Activated CD8-positive, alpha-beta memory T cell treated with anti-CD3 and anti-CD28 coated beads, Interleukin-2, amount 50 U/mL, for 48 hours (primary cell): ENCODE measurements at places on chromosomes 5 and 9.

DNA sequence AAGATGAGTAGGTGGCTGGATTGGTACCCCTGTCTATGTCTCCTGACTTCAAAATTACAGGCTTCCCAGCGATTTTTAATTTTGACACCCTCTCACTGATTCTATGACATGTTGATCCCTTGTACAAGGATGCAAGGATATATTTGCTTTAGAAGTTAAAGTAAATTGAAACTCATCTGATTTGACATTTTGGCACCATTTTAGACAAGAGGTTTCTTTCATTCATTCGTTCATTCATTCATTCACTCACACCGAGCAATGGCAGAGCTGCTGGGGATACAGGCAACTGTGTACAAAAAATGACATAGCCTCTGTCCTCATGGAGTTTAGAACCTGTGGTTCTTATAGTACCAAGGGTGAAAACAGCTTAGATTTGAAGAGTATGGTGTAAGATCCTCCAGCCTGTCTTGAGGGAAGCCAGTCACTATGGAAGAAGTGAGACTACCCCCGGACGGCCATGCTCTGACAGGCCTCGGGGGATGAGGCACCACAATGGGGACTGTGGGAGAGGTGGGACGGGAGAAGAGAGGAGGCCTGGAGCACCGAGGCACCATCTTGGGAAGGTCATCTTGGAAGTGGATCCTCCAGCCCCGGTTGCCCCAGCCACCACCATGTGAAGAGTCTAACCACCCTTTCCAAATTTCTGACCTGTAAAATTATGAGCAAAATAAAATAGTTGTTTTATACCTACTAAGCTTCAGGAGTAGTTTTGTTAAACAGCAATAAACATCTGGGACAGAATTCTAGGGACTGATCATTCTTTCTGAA is 16.2 kb downstream of the STC2 start:
- DNase-seq, result no peak

GRCh38 chr5:144844086-144844485 is 673.4 kb downstream of the KCTD16 start:
- no peak for DNase-seq

DNA sequence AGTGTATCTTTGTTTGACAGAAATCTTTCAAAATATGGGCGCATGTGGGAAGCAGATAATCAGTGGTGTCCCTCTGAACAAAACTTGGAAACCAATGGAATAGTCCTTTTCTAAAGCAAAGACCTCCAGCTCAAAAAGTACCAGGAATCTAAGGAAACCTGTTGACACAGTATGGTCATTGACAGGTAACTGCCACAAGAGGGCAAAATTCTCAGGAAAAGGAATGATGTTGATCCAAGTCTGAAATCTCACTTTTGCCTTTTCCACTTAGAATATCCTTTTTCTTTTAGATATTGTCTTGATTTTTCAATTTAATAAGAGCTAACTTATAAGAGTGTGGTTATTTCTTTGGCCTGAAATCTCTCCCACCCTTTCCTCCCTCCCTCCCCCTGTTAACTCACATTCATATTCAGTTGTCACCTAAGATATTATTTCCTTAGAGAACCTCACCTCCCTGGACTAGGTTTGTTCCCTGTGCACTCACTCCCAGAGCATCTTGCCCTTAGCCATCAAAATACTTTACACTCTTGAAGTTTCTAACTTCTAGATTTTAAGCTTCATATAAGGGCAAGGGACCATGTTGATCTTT is 59.0 kb upstream of the BARX1 start:
- no peak for DNase-seq

GRCh38 chr5:89270901-89271300 is 387.9 kb upstream of the MEF2C start:
- no peak for DNase-seq

DNA sequence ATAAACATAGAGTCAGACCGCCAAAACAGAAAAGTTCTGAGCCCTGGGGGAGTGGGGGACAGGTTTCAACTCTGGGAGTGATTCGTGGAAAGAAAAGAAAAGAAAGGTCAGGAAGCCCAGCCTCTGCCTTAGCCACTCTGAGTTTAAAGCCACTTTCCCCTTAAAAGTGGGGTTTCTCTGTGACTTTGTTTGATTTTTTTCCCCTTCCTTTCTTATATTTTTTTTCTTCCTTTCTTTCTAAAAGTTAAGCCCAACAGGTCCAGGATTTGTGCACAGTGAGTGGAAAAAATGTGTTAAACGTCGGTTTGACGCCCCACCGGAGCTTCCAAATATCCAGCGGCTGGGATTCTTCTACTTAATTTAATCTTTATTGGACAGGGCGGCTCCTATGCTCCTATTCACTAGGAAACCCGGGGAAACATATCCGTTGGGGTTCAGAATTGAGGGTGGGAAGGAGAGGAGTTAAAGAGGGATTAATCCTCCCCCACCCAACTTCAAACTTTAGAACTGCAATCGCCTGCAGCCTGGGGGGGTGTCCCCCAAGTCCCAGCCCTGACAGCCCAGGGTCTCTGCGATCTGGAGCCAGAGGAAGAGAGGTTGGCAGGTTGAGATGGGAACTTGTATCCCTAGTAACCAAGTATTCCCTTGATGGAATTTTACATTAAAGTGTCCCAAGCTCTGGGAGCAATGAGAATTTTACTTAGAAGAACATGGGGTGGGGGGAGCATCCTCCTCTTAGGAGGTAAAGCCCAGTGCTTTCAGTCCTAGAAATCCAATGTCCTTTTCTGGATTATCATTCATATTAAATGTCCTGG is 6.3 kb downstream of the NR2F1-AS1 start:
- no peak for DNase-seq

GRCh38 chr5:74517700-74518099 is 122.8 kb downstream of the ENC1 start:
- no peak for DNase-seq

DNA sequence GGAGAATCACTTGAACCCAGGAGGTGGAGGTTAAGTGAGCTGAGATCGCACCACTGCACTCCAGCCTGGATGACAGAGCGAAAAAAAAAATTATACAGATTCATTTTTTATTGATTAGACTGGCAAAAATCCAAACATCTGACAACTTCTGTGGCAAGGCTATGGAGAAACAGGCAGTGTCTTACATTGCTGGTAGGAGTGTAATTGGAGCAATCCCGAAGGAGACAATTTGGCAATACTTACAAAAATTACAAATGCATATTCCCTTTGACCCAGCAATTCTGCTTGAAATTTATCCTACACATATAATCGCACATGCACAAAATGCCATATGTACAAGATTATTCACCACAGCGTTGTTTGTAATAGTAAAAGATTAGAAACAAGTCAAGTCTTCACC is 86.8 kb downstream of the MAPKAP1 start:
- no peak for DNase-seq

GRCh38 chr5:1656271-1656975 is 132.7 kb upstream of the LPCAT1 start:
- peak; percentile 34 for DNase-seq

DNA sequence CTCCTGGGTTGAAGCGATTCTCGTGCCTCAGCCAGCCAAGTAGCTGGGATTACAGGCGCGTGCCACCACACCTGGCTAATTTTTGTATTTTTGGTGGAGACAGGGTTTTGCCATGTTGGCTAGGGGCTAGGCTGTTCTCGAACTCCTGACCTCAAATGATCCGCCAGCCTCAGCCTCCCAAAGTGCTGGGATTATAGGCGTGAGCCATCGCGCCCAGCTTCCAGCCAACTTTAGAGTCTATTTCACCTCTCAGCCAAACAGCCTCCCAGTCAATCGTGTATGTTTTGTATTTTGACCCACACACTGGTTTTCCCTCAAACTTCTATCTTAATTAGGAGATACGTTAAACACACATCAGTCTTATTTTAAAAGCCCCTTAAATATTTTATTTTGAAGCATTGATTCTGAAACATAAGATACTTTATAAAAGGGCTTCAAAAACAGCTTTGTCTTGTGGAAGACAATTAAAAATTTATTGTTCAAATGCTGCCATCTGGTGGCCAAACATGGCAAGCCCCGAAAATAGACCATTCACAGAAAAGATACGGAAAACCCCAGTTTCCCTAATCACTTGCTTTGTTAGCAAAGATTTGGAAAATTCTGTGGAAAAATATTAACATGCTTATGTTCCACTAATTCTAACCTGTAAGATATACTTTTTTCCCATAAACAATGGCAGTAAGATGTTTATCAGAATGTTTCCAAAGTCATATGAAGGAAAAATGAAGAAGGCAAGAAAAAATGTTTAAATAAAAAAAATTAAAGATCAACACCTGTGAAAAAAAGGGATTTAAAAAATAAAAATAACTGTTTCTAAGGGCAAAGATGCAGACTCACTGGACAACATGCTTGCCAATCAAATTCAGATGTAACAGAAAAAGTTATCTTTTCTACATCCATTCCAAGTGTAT is 33.1 kb downstream of the APTX start:
- peak; percentile 76 for DNase-seq

DNA sequence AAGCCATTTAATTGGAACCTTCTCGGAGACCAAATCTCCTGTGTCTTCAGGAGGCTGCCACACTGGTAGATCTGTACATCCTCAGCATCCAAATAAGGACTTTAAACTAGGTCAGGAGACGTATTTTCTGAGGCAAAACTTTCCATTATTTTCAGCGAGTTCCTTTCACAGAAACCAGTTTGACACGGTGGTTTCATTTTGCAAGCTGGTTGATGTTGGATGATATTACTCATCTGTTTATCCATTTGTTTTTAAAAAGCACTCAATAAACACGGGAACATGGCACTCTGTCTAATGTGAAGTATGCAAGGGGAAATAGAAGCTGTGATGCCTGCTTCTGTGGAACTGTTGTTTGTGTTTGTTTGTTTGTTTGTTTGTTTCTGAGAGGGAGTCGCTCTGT is 199.6 kb downstream of the ERCC6L2 start:
- DNase-seq, result no peak

DNA sequence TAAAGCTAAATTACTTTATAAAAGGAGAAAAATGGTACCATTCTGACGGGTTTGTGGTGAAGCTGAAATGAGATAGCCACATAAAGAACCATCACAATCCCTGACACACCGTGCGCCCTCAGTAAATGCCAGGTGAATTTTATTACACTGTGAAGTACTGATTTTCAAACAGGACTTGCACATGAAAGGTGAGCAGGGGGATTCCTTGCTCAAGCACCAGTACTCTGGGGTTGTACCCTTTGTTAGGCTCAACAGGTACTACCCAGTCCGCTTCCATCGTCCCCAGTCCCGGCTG is 419 bp upstream of the RABGAP1 start:
- no peak for DNase-seq

DNA sequence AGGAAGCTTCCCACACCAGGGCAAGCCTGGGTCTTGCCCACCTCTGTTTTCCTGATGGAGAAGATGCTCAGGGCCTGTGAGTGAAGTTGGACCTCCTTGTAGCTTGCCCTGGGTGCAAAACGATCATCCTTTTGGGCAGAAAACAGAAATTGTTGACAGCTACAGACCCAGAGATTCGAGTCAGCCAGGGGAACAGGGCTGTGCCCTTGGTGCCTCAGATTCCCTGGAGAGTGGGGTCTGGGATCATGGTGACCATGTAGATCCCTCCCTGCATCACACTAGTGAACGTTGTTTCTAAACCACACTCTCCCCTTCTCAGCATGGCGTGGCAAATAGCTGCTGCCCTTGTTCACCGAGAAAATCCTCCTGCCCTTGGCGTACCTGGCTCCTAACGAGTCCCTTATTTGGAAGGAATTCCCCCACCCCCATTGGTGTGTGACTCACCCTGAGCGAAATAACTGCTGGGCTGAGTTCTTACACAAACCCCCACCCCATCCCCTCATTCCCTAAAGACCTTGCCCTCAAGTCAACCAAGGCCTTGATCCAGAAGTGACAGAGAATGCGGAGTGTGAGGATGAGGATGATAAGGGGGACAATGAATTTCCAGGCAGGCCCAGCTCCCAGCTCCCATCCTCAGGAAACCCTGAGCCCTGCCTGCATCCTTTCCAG is 1.1 kb upstream of the DCANP1 start:
- DNase-seq, result peak; percentile 18

DNA sequence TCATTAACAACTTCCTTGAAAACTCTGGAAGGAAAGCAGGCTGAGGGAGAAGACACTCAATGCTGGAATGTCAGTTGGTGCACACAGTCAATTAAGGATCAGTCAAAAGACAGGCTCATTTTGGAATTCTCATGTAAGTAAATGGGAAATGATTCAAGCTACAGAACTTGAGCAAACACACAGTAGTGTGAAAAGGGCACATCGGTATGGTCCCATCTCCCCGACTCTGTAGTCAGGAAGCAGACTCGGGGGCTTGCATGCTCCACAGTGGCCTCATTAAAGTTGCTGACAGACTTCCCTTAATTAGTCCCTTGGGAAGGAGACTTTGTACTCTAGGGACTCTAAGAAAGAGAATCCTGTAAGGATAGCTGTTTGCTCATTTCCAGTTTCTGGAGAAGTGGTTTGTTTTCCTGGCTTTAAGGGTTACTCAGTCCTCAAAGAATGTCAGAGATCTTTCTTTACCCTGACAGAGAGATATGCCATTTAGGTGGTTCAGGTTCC is 339.2 kb downstream of the ADAMTS6 start:
- no peak for DNase-seq

GRCh38 chr5:179749857-179750508 is 17.4 kb downstream of the MAML1 start:
- no peak for DNase-seq

DNA sequence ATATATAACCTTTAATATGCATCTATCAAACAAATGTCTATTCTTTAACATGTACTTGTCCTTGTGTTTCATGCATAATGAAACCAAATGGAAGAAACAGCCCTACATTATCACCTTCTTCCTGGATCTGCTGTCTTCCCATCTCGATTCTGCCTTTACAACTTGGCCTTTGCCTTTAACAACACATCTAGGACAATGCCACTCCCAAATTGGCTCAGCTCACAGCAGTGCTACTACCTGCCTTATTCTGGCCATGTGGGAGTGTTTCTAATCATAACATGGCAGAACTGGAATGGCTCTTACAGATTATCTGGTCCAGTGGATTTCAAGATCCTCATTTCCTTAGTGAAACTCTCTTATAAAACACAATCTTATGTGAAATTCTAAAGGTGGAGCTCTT is 176.5 kb downstream of the CARTPT start:
- DNase-seq, result no peak

DNA sequence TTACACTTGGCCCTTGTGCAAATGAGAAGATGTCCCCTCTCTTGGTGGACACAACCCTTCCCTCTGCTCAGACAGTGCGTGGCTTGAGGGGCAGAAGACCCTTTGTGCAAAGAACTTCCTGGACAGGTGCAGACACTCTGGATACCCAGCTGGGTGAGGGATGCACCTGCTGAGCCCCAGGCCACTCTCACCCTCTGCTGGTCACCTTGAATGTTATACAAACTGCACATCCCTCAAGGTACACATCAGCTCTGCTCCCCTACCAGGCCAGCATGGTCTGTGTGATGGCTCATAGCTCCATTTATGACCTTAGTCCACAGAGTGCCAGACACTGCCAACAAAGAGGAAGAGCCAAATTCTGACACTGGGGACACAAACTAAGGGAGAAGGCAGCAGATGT is 3.1 kb upstream of the DIRAS2 start:
- no peak for DNase-seq

- no peak for DNase-seq
Observed at GRCh38 chr9:113462781-113463286, 693 bp upstream of the RGS3 start.

GRCh38 chr9:13596383-13596970 is 317.0 kb upstream of the MPDZ start:
- no peak for DNase-seq

GRCh38 chr5:58016877-58017276 is 443.0 kb downstream of the PLK2 start:
- no peak for DNase-seq
